Muscle of leg (tissue), 16 donors: ENCODE measurements at places on chromosomes 5 and 9.

- no peaks in the 10 kb centered on the region for H3K4me1 ChIP-seq
- no peak overlapping the region for H3K27ac ChIP-seq
- H3K4me3 ChIP-seq: no peak overlapping the region
- DNase-seq: no peak
- no peaks in the 10 kb centered on the region for H3K36me3 ChIP-seq
- no peaks in the 10 kb centered on the region for H3K27me3 ChIP-seq
These were observed 1108.3 kb upstream of the DMAC1 start for GRCh38 chr9:8907868-8908267.

- no peak overlapping the region for H3K4me3 ChIP-seq
- no peaks in the 10 kb centered on the region for H3K27me3 ChIP-seq
- no peak overlapping the region for H3K27ac ChIP-seq
- no peaks in the 10 kb centered on the region for H3K36me3 ChIP-seq
- DNase-seq: no peak
These were observed 42.7 kb upstream of the AKNA start for GRCh38 chr9:114430457-114430856.

DNA sequence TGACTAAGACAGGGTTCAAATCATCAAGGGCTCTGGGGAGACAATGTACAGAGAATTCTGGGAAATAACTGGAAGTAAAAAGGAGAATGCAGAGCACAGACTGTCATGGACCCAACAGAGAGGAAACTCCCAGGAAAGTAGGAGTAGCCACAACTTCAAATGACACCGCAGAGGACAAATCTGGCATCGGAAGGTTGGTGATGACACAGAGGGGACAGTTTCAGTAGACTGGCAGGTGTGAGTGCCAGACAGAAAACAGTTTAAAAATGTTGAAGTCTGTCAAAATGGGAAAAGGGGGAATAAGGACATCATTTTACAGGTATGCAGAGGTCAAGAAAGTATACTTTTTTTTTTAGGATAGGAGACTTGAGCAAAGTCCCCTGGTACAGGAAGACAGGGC is 70.2 kb downstream of the EPB41L4A start:
- no peaks in the 10 kb centered on the region for H3K4me1 ChIP-seq
- no peaks in the 10 kb centered on the region for H3K36me3 ChIP-seq
- H3K27ac ChIP-seq: no peak overlapping the region
- H3K4me3 ChIP-seq: no peak overlapping the region
- no peaks in the 10 kb centered on the region for H3K27me3 ChIP-seq

DNA sequence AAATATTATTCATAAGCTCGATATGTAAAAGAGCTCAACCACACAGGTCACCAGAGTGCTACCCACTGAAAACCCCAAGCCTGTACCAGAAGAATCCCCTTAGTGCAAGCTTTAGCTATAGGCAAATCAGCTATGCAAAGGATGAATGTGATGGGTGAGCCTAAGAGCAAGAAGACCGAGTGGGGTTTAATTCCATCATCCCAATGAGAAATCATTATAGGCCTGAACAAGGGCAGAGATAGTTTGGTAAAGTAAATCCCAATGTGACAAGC is 21.8 kb downstream of the ELOVL7 start:
- no peaks in the 10 kb centered on the region for H3K27me3 ChIP-seq
- H3K4me3 ChIP-seq: no peak overlapping the region
- H3K4me1 ChIP-seq: no peaks in the 10 kb centered on the region

GRCh38 chr5:96584712-96585111 is 77.5 kb upstream of the CAST start:
- H3K4me3 ChIP-seq: no peak overlapping the region
- no peaks in the 10 kb centered on the region for H3K27me3 ChIP-seq
- DNase-seq: peak; percentile 7
- H3K36me3 ChIP-seq: no peaks in the 10 kb centered on the region
